Activated CD4-positive, alpha-beta memory T cell treated with anti-CD3 and anti-CD28 coated beads, Interleukin-2, amount 10 ng/mL, durations not matched to agents 7 days and 5 days (primary cell): ENCODE measurements at places on chromosomes 2 and 18. TPM values are rescaled to one million over a fixed set of nuclear protein-coding genes. Genes with fewer than 3 reads are reported as not detected.

- peaks cover 17% of the 10 kb centered on the region for H3K27me3 ChIP-seq
- H3K36me3 ChIP-seq: no peaks in the 10 kb centered on the region
- DNase-seq: no peak
- no peaks in the 10 kb centered on the region for H3K4me1 ChIP-seq
- no peak overlapping the region for H3K4me3 ChIP-seq
- H3K27ac ChIP-seq: no peak overlapping the region
These were observed 453 bp upstream of the GRB14 start for GRCh38 chr2:164621764-164622105.

GRCh38 chr2:13141315-13141714 lies 424.6 kb downstream of the TRIB2 start:
- no peak overlapping the region for H3K27ac ChIP-seq
- no peaks in the 10 kb centered on the region for H3K4me1 ChIP-seq
- no peaks in the 10 kb centered on the region for H3K27me3 ChIP-seq
- H3K36me3 ChIP-seq: no peaks in the 10 kb centered on the region

DNA sequence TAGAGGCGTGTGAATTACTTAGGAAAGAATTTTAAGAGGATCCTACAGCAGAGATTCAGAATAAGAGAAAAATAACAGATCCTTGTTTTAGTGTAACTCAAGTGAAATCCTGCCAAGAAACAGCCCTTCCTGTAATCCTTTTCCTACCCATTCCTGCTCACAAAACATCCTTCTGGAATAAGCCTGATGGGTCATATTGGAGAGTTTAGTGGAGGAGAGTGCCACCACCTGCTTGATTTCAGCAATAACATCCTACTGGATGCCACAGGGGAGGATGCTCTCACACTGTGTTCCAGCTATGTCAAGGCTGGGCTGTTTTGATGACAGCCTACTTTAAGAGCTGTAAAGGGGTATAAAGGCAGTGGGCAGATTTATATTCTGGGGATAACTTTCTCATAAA lies 54.8 kb upstream of the CCDC178 start:
- H3K27ac ChIP-seq: no peak overlapping the region
- no peaks in the 10 kb centered on the region for H3K4me1 ChIP-seq
- no peak for DNase-seq
- H3K4me3 ChIP-seq: no peak overlapping the region

GRCh38 chr18:35577045-35577848 lies 4.3 kb upstream of the GALNT1 start:
- H3K27me3 ChIP-seq: peaks cover 18% of the 10 kb centered on the region
- no peak for DNase-seq
- H3K27ac ChIP-seq: no peak overlapping the region
- peaks cover 35% of the 10 kb centered on the region for H3K4me1 ChIP-seq
- H3K36me3 ChIP-seq: peaks cover 10% of the 10 kb centered on the region

GRCh38 chr2:71610671-71611070 lies 157.3 kb downstream of the DYSF start:
- peak; percentile 13 for DNase-seq
- no peaks in the 10 kb centered on the region for H3K36me3 ChIP-seq
- H3K27me3 ChIP-seq: peaks cover 3% of the 10 kb centered on the region
- H3K27ac ChIP-seq: no peak overlapping the region

- H3K36me3 ChIP-seq: no peaks in the 10 kb centered on the region
- H3K4me1 ChIP-seq: no peaks in the 10 kb centered on the region
- no peak overlapping the region for H3K27ac ChIP-seq
- no peak for DNase-seq
These were observed 180.4 kb downstream of the INO80D start for GRCh38 chr2:205905576-205905975.

GRCh38 chr2:216119986-216120385 lies 10.8 kb downstream of the XRCC5 start:
- peaks cover 89% of the 10 kb centered on the region for H3K36me3 ChIP-seq
- H3K27me3 ChIP-seq: no peaks in the 10 kb centered on the region
- H3K27ac ChIP-seq: peak overlapping the region; percentile 82
- H3K4me3 ChIP-seq: peak overlapping the region; percentile 1

DNA sequence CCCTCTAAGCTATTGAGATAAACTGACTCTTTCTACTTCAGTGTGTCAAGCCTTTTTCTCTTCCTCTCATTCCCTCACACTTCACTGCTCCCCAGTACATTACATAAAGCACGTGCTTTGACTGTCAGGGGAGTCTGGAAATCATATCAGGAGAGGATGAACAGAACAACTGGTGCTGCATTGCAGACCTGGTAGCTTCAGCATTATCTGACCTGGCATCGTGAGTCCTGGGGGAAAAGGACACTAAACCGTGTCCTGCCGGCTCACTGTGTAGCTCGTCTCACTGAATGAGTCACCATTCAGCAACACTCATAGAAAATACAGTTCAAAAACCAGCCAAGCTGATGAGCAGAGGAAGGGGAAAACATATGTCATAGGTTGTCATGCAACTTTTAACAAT lies 108.5 kb upstream of the UNC80 start:
- no peak for DNase-seq
- no peaks in the 10 kb centered on the region for H3K27me3 ChIP-seq
- H3K27ac ChIP-seq: no peak overlapping the region
- H3K36me3 ChIP-seq: no peaks in the 10 kb centered on the region
- no peak overlapping the region for H3K4me3 ChIP-seq

GRCh38 chr2:62222171-62222570 lies 26.3 kb downstream of the B3GNT2 start:
- H3K27me3 ChIP-seq: no peaks in the 10 kb centered on the region
- DNase-seq: no peak
- H3K36me3 ChIP-seq: peaks cover 69% of the 10 kb centered on the region
- H3K27ac ChIP-seq: no peak overlapping the region
- peaks cover 47% of the 10 kb centered on the region for H3K4me1 ChIP-seq

DNA sequence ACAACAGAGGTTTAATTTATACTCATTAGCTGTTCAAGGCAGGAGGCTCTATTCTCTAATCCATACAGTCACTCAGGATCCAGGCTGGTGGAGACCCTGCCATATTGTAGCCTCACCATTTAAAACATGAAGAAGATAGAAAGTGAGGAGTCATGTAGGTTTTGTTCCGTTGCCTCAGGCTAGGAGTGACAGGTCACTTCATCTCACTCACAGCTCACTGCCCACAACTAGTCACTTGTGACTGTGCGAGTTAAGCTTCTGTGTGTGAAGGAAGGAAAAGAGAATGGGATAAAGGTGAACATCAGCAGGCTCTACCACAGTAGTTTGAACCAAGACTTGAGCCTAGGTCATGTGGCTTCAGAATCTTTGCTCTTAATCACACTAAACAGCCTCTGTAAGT lies 9.0 kb upstream of the IGFBP2 start:
- DNase-seq: no peak
- H3K4me1 ChIP-seq: peaks cover 6% of the 10 kb centered on the region
- no peak overlapping the region for H3K4me3 ChIP-seq
- no peak overlapping the region for H3K27ac ChIP-seq

GRCh38 chr2:24009680-24010476 lies at the start of gene MFSD2B:
Gene MFSD2B (plus strand): TSS chr2:24010085. CDS start chr2:24010097, 12 bp downstream.
- peaks cover 37% of the 10 kb centered on the region for H3K27me3 ChIP-seq
- peaks cover 6% of the 10 kb centered on the region for H3K4me1 ChIP-seq
- no peaks in the 10 kb centered on the region for H3K36me3 ChIP-seq
- DNase-seq: no peak

DNA sequence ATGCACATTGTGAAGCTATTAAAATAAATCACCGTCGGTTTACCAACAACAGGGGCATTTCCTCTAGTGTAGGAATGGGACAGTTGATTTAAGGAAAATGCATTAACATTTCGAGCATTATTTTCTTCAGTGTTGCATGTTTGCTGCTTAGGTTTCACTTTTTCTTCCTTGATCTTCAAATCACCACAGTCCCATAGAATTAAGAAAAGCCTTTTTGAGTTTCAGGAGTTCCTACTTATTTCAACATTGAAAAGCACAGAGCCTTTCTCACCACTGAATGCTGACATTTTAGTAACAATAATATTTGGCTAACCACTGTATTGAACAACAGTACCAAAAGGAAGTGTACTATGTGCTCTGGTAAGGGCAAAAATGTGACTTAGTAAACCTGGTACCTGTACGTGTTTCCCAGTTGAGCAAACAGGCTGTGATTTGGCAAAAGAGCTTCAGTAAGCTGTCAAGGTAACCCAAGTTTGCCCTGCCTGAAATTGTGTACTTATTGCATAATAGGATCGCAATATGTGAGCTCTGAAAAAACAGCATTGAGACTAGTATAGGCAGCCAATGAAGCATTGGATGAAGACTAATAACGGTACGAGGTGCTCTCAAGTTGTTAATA lies 2.2 kb downstream of the LRRTM4 start:
- no peaks in the 10 kb centered on the region for H3K27me3 ChIP-seq
- no peak for DNase-seq
- H3K4me3 ChIP-seq: no peak overlapping the region
- no peaks in the 10 kb centered on the region for H3K36me3 ChIP-seq
- no peaks in the 10 kb centered on the region for H3K4me1 ChIP-seq

Gene DNAH7
- total RNA-seq: not detected

Gene E2F6
- total RNA-seq: 6.6 TPM
